ENCODE measurements at places on chromosomes 12 and 14.

GRCh38 chr12:71045781-71046180 lies 112.0 kb downstream of the TSPAN8 start:
- DNase-seq, result no peak

- no peak for DNase-seq
Measured at GRCh38 chr14:68363466-68363842, 429.4 kb downstream of the ZFP36L1 start.

DNA sequence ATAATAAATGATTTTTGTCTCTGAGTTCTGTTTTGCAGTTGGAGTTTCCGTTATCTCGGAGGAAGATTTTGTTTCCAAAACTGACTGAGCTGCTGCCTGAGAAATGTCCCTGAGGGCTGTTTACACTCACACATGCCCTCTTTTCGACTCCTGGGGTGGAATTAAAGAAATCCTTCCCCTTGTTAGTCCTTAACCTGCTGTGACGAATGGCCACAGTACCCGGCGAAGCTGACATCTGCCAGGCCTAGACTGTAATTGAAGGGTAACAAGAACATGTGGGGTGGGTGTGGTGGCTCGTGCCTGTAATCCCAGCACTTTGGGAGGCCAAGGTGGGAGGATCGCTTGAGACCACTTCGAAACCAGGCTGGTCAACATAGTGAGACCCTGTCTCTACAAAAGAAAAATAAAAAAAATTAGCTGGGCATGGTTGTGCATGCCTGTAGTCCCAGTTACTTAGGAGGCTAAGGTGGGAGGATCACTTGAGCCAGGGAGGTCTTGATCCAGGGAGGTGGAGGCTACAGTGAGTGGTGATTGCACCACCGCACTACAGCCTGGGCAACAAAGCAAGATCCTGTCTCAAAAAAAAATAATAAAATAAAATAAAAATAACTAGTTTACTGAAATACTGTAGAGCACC lies 8.4 kb downstream of the OASL start:
- DNase-seq, result no peak

GRCh38 chr14:63905370-63905769 lies 52.6 kb downstream of the SYNE2 start:
- no peak for DNase-seq

- no peak for DNase-seq
Measured at GRCh38 chr12:50240096-50240791, 43.1 kb downstream of the LIMA1 start.

GRCh38 chr12:108833355-108833733 lies 24.0 kb downstream of the SSH1 start:
- peak; percentile 44 for DNase-seq

DNA sequence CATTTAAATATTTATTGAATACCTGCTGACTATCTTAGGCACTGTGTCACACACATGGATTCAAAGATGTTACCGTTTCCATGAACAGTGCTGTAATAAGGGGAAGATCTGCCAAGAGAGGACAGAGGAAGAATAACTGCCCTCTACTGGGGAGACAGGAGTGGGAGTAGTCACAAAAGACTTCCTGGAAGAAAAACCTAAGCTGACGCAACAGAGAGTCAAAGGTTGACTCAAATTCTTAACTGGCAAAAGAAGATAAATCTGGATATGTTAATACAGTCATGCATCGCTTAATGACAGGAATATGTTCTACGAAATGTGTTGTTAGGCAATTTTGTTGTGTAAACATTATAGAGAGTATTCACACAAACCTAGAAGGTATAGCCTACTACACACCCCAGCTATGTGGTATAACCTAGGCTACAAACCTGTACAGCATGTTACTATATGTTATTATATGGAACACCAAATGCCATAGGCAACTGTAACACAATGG lies 51.5 kb downstream of the DCAF5 start:
- no peak for DNase-seq

DNA sequence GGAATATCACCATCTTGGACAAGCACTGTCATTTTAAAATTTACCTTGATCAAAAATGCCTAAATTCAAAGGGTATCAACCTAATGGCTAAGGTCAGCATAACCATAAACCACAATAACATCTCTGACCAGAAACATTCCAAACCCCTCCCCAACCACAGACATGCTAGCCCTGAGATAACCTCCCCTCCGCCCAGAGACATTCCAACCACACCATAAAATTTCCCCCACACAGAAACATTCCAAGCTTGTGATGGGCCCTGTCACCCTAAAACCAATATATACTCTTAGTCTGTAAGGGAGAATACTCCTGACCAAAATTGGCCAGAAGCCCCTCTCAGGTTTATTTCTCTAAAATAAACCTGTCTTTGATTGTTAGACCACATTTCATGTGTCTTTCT lies 17.7 kb downstream of the EPYC start:
- no peak for DNase-seq

DNA sequence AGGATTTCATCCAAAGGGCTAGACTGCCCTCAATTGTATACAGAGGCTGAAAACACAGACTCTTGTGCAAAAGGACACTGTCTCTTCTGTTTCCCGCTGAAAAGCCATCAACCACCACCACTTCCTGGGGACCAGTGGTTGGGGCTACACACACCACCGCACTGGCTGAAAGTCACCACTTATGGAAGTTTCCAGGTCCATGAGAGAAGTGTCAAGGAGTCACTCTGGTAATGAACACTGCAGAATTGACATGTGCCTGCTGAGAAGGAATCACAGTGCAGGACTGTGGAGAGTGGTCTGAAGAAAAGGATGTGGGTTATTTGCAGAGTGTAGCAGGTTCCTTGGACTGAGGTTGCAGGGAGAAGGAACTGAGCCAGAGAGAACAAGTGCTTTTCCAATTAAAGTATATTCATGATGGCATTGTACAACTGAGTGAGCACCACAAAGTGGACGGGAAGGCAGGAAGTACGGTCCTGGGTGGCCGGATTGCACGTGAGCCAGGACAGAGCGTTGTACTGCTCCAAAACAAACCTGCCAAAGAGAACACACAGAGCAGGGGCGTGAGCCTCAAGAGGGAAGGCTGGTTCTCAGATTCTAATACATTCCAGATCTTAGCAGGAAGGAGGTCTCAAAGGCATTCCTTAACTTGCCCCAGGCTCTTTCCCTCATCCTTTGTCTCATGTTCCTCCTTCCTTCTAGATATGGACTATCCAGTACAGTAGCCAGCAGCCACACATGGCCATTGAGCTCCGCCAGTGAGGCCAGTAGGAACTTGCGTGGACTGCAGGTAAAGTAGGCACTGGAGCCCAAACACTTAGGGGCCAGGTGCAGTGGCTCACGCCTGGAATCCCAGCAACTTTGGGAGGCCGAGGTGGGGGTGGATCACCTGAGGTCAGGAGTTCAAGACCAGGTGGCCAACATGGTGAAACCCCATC lies 316.4 kb downstream of the MED13L start:
- DNase-seq, result no peak

GRCh38 chr12:53739214-53740129 lies 12.2 kb upstream of the CALCOCO1 start:
- no peak for DNase-seq

- DNase-seq, result no peak
Measured at GRCh38 chr12:26830363-26830762, 2.6 kb downstream of the ITPR2 start.

DNA sequence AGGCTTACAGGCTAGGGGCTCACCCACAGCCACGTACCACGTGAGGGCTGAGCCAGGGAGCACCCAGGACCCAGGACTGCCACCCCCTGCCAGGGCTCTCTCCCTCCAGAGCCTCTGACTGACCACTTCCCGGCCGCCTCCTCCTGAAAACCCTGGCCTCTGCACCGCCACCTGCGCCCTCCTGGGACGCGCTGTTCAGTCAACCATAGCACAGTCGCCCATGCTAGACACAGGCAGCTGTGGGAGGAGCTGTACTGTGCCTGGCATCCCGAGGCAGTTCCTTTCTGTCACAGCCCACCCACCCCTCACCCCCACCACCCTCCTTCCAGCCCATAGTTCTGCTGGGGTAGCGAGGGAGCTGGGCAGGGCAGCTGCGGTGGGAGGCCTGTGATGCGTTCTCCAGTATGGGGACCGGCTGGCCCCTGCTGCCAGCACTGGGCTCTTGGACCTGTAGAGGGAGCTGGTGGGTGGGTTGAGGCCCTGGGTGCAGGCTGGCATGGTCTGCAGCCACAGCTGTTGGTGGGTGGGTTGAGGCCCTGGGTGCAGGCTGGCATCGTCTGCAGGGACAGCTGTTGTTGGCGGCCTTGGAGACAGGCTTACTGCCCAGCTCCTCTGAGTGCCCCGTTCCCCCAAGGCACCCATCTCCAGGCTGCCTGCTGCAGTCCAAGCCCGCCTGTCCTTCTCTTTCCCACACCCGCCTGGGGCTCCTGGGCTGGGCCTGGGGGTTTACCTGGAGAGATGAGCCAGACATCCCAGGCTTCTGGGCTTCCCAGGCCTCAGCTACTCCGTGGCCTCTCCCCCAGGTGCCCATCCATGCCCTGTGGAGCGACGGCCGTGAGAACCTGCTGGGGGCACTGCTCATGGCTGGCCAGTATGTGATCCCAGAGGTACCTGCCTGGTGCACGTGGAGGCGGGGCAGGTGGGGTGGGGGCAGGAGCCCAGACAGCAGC lies 11.5 kb downstream of the ASPG start:
- DNase-seq, result no peak

- no peak for DNase-seq
Measured at GRCh38 chr12:89247967-89248366, 104.3 kb downstream of the DUSP6 start.

DNA sequence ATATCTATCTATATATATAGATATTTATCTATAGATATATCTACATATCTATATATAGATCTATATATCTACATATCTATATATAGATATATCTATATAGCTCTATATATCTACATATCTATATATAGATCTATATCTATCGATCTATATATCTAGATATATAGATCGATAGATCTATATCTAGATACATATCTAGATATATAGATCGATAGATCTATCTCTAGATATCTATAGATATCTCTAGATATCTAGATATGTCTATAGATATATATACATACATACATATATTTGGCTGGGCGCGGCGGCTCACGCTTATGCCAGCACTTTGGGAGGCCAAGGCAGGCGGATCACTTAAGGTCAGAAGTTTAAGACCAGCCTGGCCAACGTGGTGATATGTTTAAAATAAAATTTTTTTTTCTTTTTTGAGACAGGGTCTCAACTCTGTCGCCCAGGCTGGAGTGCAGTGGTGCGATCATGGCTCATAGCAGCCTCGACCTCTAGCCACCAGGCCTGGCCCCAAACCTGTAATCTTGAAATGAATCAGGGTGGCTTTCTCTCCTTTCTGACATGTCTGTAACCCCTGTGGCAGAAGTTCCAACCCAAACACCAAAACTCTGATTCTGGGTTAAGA lies 18.1 kb downstream of the ARPC3 start:
- DNase-seq, result no peak

DNA sequence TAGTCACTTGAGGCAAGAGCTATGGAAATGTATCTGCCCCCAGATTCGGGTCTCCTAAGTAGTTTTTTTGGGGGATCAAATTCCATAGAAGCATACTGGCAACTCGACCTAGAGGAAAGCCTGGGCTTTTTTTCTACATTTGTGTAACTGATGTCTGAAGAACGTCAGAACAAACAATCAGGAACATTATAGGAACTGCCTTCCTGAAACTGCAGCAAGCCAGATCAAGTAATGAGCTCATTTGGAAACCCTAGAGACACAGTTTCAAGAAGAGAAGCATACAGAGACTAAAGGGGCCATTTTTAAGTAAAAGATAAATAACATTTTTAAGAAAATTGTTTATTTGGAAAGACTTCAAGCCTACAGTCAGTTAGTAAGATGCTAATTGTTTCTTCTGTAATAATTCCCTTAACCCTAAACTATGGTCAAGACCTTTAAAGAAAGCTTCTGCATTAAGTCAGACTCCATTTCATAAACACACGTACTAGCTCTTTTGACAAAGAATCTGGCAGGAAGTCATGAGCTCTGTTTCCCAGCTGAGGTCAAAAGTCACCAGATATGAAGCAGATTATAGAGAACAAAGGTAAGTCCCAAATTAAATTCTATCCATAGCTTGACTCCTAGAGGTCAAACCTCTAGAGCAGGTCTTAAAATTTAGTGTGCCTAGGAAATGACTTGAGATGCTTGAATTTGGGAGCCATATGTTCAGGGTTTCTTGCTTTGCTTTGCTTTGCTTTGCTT lies 112.8 kb downstream of the EGLN3 start:
- DNase-seq, result no peak

DNA sequence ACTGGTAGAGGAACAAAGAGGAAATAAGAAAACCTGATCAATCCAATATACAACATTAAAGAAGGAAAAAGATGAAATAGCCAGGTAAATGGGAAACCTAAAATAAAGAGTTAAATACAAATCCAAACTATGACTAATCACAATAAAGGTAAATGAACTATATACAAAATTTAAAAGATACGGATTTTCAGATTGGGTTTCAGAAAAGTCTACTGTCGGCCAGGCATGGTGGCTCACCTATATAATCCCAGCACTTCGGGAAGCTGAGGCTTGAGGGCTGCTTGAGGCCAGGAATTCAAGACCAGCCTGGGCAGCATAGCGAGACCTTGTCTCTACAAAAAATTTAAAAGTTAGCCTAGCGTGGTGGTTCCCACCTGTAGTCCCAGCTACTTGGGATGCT lies 39.9 kb upstream of the CHGA start:
- no peak for DNase-seq

- DNase-seq, result no peak
Measured at GRCh38 chr14:65167072-65167645, 64.8 kb upstream of the MAX start.

- no peak for DNase-seq
Measured at GRCh38 chr12:99135376-99135775, 490.3 kb downstream of the APAF1 start.

- DNase-seq, result no peak
Measured at GRCh38 chr12:53985994-53986685, 1.2 kb downstream of the HOXC10 start.

DNA sequence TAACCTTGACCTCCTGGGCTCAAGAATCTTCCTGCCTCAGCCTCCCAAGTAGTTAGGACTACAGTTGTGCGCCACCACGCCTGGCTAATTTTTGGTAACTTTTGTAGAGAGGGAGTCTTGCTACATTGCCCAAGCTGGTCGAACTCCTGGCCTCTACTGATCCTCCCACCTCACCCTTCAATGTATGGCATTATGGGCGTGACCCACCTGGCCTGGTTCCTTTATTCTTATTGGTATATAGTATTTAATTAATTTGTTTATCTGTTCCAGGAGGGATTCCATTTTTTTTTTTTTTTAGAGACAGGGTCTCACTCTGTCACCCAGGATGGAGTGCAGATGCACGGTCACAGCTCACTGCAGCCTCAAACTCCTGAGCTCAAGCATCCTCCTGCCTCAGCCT lies 40.9 kb upstream of the EAPP start:
- no peak for DNase-seq

- DNase-seq, result no peak
Measured at GRCh38 chr12:12182703-12183365, 84.0 kb downstream of the LRP6 start.

- DNase-seq, result no peak
Measured at GRCh38 chr14:68817506-68818212, 24.8 kb upstream of the ZFP36L1 start.

DNA sequence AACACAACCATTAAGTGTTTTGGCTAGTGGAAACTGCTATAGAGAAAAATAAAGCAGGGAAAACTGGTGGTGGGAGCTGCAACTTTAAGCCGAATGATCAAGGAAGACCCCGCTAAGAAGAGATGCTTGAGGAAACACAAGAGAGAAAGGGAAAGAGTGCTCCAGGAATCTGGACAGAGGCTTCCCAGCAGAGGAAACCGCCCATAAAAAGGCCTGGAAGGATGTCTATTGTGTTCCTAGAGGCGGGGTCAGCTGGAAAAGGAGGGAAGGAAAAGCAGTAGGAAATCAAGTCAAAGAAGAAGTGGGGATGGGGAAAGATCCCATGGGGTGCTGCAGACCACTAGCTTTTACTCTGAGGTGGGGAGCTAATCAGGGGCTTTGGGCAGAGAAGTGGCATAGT lies 12.4 kb downstream of the SLC2A13 start:
- DNase-seq, result no peak

All from NT2/D1 (cell line).